GM10248 (cell line): ENCODE measurements at places on chromosomes 7 and 10.

DNA sequence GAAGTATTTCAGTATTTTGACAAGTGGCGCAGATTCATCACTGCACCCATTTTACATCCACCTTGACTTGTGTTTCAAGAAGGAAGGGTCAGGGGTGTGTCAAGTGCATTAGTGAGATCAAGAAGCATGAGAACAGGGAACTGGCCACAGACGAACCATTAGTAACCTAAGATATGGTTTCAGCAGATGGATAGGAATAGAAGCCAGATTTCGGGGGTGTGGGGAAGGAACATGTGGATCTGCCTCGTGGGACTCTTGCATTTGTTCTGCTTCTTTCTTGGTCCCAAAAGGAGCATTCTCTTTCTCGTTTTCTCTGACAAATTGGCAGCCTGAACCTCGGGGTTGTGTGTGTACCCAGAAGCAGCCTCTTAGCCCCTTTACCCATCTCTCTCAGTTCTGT lies 9.6 kb downstream of the DENND2A start:
- no peak for DNase-seq

DNA sequence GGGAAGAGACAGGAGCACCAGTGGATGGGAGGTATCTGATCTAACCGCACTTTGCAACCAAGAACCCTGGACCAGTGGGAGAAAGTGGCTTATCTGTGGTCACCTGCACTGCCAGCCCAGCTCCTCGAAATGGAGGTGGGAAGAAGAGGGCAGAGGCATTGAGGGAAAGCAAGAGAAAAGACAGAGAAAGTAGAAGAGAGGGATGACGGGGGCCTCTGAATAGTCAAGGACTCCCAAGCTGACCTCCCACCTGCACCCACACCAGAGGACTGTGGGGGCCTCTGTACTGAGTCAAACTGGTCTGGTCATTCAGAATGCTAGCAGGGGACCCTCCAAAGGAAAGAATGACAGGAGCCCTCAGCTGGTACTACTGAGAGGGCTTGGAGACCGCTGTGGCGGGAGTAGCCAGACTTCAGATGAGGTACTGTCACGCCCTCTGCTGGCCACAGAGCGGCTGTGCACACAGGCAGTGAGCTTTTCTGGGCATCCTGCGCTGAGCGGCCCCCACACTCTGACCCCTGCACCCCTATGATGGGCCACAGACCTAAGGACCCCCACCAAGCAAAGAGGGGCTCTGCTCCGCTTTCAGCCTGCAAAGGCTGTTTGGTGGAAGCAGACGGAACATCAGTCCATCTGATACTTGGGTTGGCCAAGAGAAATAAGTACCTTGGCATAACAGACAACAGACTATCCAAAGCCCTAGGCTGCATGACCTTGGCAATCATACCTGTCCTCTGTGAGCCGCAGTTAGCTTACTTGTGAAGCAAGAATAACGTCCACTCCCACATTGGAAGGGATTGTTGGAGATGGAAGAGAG lies 112.9 kb downstream of the COL13A1 start:
- DNase-seq: peak; percentile 79

DNA sequence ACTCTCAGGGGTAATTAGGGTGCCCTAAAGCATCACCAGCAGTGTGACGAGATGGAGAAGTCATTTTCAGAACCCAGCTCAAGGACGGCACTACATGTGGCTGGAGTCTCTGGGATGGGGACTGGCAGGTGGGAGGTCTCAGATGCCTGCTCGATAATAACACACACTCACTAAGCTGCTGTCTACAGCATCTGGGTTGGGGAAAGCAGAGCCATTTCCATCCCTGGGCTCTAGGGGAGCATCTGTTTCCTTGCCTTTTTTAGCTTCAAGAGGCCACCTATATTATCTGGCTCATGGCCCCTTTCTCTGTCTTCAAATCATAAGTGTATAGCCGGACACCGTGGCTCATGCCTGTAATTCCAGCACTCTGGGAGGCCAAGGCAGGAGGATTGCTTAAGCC lies 79.6 kb downstream of the SH3PXD2A start:
- DNase-seq: no peak

GRCh38 chr10:28738200-28738599 lies 60.9 kb downstream of the BAMBI start:
- DNase-seq: no peak

GRCh38 chr7:94590526-94591162 lies 65.3 kb downstream of the SGCE start:
- DNase-seq: no peak

GRCh38 chr10:77594471-77594783 lies 43.2 kb downstream of the KCNMA1 start:
- no peak for DNase-seq

GRCh38 chr10:47401874-47402640 lies 18.0 kb upstream of the ZNF488 start:
- DNase-seq: no peak

GRCh38 chr10:58992830-58993460 lies 183.5 kb upstream of the PHYHIPL start:
- no peak for DNase-seq

DNA sequence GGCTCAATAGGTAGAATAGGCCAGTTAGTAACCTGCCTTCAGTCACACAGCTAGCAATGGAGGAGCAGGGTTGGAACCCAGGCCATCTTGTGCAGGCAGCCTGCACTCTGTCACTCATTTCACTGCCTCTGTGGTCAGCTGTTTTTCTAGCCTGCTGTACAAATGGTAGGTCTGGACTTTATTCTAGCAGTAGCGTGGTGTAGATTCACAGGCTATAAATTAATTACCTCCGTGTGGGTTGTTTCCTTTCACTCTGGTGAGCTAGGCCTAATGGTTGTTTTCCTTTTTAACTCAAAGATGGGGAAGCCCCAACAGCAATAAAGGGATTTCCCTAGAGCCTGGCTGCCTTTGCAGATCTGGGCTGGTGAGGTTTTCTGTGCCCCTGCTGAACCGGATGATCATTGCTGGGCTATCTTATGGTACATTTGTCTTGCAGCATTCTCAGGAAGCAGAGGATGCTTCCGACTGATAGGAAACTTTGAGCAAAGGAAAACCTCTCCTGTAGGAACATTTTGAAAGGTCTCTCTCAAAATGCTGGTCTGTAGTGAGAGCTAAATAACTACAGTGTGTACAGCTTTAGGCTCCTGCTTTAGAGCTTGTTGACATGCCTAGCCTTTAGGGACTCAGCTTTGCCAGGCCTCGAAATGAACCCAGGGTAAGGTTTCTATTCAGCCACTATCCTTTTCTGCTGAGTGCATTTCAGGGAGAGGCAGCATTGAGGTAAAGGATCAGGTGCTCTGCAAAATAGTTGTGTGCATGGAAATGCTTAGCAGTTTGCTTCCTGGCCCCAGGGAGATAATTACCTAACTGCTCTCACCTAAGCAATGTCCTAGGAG lies 157.4 kb downstream of the ST7 start:
- peak; percentile 64 for DNase-seq

GRCh38 chr10:111856631-111857030 lies 326.9 kb downstream of the GPAM start:
- DNase-seq: no peak

DNA sequence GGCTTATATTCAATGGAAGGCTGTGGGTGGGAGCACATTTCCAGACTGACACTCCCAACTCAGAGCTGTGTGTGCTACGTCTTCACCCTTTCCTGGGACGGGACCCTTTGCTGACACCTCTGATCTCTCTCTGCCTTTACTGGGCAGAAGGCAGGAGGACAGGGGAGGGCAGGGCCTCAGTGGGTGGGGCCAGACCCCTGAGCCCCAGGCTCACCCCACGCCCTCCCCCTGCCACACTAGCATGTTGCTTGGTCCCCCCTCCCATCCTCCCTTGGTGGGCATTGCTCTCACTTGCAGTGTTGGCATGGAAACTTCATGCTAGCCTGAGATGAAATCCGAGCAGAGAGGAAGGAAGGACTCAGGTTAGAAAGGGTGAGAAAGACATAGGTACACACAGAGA lies 18.4 kb downstream of the TMEM273 start:
- no peak for DNase-seq
